Stimulated activated naive CD8-positive, alpha-beta T cell treated with anti-CD3 and anti-CD28 coated beads, Interleukin-15, Interleukin-2, amounts not matched to agents 100 U/mL and 50 U/mL, for 24 hours (primary cell): ENCODE measurements at places on chromosomes 6 and 20.

DNA sequence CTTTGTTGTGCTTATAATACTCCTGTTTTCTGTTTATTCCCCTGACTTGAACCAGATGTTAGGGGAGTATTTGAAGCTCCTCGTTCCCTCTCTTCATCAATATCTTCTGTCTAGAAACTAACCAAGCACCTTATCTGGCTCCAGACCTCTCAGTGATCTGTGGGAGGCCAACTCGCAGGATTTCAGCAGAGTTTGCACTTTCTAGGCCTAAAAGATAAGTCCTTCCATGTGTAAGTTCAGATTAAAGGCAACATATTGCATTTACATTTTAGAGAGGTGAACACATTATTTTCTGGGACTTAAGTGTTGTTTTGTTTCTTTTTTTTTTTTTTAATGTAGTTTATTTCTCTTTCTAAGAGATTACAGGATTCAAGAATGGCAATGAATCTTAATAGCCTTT lies 139.4 kb upstream of the AKAP12 start:
- no peak for DNase-seq

- no peak for DNase-seq
Observed at GRCh38 chr6:135819665-135820064, 31.8 kb upstream of the PDE7B start.

- no peak for DNase-seq
Observed at GRCh38 chr6:128188678-128189077, 287.8 kb upstream of the THEMIS start.

DNA sequence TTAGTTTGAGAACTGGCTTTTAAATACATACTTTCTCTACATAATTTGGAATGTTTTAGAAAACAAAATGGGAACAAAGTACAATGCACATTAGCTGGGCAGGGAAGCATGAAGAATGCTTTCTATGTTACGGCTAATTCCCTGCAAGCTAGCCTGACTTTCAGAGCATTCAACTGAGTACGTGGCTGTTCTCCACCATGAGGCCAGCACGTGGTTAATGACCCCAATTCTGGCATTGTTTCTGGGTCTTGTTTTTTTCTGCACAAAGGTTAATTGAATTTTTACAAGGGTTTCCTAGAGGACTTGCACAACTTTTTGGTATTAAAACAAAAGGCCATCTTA lies 208.6 kb upstream of the AGPAT4 start:
- DNase-seq = no peak

DNA sequence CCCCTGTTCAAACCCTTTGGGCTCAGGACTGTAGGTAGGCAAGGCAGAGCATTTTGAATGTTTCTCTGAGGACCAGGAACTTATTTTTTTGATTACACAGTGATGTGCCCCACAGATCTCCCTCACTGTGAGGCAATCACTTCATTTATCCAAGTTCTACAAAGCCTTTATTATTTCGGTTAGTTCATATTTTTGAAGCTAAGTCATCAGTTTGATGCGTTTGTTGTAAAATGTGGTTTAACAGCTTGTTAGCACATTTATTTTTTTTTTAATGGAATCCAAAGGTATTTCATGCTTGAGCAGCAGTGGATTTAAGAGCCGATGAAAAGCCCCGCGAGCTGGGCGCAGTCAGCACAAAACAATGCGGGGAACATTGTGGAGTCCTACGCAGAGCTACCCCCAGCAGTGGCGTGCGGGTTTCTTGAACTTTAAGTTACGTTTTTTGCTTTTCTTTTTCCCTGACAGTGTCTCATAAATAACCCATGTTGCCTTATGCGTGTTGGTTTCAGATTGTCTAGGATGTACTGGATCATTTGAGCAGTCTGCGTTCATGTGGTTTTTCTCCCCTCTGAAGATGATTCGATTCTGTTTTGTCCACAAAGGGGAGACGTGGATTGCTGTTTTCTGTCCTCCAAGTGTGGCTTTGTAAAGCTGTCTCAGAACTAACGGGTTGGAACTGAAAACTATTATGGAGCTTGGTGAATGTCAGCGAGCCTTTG lies 233.6 kb upstream of the BMP2 start:
- no peak for DNase-seq

DNA sequence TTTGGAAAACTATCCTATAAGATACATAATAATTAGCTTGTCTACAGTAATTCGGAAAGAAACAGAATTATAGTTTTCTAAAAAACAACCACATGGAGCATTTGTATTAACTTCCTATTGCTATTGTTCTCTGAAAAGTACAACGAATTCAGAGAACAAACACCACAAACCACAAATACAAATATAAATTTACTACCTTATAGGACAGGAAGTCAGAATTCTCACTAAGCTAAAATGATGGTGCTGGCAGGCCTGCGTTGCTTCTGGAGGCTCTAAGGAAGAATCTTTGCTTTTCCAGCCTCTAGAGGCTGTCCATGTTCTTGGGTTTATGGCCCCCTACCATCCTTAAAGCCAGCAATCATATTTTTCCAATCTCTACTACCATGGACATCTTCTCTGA lies 173.6 kb upstream of the TCF21 start:
- DNase-seq = no peak

- no peak for DNase-seq
Observed at GRCh38 chr6:103872678-103873077, 987.0 kb downstream of the HACE1 start.

DNA sequence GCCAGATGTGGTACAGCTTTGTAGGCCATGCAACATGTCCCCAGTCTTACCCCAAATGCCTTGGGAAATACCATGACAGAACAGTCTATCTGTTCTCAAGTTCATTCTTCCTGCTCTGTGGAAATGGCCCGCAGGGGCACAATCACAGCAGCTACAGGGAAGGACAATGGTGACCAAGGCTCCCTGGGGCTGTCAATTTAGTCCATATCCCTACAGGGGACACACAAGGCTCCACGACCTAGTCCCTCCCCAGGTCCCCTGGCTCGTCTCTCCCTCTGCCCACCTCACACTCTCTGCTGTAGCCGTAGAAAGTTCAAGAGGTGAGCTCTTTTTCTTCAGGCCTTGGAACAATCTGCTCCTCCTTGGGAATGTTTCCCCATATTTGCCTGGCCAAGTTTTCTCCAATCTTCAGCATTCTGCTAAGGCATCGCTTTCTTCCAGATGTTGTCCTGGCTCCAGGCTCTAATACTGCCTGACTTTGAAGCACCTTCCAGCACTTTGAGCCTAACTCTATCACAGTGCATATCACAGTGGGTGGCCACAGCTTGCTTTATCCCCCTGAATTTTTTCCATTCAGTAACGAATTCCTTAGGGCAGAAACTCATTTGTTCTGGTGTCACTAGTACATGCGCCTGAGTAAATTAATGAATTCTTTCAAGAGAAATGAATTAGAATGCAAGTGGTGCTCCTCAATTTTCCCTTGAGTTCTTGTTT lies 92.6 kb downstream of the MAP3K7 start:
- no peak for DNase-seq
